ENCODE measurements at places on chromosomes 6 and 20. TPM values are rescaled to one million over a fixed set of nuclear protein-coding genes. Genes with fewer than 3 reads are reported as not detected.
A peak's percentile ranks its signal among the peaks of the same experiment; 100 is the strongest.

DNA sequence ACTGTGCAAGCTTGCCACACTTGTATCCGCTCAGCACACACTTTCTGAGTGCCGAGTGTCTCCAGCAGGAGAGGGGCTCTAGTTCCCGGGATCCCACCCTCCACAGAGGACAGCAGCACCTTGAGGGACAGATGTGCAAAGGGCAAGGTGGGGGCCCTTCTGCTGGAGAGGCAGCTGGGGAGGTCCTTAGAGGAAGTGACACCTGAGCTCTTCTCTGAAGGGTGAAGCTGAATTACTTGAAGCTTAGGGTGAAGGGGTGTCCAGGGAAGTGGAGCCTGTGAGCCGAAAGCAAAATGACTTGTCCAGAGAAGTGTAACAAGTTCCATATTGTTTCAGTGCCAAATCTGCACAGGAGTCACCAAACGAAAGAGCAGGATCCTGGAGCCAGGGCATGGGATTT, 136.3 kb upstream of the DUSP22 start:
- no peak for DNase-seq

DNA sequence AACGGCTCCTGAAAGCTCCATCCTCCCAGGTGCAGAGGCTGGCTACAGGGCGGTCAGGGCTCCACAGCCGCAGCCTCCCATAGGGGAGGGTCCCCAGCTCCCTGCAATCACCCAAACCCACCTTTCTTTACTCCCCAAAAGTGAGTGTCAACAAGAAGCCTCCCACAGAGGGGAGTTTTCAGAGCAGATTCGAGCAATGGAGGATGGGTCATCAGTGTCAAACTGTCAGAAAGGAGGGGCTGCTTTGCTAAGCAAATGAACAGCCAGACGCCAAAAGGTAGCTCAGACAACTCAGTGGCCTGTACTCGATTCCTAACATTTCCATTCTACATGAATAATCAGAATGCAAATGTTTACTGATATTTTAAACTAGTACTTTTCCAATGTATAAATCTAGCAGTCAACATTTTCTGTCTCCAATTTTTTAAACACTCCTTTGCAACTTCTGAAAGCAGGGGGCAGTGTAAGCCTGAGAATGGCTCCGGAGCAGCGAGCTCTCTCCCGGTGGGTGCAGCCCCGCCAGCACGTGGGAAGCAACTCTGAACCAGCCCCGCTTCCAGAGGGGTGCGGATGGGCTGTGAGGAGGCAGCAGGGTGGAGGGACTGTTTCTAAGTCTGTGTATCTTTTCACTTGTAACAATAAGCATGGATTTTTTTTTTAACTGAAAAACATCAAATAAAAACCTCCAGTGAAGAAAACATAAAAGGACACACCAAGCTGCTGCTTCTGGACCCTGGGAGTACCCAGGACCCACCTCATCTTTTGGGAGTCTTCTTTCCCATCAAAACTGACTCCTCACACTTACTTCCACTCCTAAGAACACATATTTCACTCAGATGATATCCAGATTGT, 54.9 kb downstream of the TAF4 start:
- DNase-seq: peak; percentile 61

DNA sequence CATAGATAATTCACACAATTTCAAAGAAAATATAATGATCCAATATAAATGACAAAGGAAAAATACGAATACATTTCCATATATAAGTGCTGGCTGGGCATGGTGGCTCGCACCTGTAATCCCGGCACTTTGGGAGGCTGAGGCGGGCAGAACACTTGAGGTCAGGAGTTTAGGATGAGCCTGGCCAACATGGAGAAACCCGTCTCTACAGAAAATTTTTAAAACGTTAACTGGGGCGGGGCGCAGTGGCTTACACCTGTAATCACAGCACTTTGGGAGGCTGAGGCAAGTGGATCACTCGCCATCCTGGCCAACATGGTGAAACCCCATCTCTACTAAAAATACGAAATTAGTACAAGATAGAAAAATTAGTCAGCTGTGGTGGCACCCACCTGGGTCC, 14.9 kb upstream of the MAPK13 start:
- DNase-seq: no peak

DNA sequence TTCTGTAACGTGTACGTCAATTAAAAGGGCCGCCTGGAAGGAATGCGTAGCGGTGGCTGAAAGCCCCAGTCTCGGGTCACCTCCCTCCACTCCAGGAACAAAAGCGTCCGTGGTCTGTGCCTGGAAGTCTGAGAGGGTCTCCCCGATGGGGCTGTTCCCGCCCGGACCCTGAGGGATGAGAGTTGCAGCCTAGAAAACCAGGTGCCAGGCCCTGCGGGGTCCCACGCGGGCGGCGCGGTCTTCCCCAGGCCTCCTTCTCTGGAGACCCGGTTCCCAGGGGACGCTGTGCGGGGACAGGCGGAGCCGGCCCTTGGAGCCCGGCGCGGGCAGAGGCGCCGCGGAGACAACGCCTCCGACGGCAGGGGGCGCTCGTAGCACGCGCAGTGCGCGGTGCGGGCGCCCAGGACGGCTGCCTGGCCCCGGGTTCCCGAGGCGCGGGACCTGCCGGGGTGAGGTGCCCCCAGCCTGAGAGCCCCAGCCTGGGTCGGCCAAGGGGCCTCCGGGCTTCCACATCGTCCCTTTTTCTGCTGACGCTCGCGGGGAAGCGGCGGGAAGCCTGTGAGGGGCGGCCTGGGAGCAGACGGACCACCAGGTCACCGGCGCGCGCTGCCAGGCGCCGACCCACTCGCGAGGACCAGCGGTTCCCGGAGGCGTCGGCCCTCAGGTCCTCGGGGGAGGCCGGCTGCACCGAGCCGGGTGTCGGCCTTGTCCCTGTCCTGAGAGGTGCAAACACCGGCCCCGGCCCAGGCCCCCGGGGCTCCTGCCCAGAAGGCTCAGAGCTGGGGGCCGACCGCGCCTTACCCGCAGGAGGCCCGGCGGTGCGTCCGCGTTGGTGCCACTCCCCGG, 5.3 kb upstream of the FOXC1 start:
- peak; percentile 78 for DNase-seq

DNA sequence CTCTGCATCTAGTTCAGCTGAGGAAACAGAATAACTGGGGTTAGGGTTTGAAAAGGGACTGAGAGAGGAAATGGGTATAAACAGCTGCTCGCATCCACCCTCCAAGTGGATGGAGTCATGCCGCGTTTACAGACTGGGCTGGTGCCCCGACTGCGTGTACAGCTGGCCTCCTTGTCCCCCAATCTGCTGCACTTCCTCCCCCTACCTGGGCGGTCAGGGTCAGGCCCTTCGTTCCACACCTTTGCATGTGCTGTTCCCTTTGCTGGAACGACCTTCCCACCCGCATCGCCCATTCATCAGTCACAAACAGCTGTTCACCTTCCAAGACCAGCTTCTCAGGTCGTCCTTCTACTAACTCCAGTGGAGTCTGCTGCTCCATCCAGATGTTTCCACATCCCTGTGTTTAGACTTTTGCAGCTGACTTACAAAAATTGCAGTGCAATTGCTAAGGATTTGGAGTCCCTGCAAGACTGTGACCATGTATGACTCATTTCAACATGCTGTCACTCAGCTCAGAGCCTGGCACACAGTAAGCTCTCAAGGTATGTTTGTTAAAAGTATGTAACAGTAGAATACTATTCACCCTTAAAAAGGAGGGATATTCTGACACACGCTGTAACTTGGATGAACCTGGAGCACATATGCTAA, 129.3 kb downstream of the DTNBP1 start:
- peak; percentile 24 for DNase-seq

NRSN1 gene
- total RNA-seq: not detected

ERVFRD-1 gene
- not detected for total RNA-seq

LAMA5 gene
- 200 TPM for total RNA-seq

GSTA2 gene
- not detected for total RNA-seq
